ENCODE measurements at places on chromosomes 7 and 10. TPM values are rescaled to one million over a fixed set of nuclear protein-coding genes. Genes with fewer than 3 reads are reported as not detected.
A peak's percentile ranks its signal among the peaks of the same experiment; 100 is the strongest.

DNA sequence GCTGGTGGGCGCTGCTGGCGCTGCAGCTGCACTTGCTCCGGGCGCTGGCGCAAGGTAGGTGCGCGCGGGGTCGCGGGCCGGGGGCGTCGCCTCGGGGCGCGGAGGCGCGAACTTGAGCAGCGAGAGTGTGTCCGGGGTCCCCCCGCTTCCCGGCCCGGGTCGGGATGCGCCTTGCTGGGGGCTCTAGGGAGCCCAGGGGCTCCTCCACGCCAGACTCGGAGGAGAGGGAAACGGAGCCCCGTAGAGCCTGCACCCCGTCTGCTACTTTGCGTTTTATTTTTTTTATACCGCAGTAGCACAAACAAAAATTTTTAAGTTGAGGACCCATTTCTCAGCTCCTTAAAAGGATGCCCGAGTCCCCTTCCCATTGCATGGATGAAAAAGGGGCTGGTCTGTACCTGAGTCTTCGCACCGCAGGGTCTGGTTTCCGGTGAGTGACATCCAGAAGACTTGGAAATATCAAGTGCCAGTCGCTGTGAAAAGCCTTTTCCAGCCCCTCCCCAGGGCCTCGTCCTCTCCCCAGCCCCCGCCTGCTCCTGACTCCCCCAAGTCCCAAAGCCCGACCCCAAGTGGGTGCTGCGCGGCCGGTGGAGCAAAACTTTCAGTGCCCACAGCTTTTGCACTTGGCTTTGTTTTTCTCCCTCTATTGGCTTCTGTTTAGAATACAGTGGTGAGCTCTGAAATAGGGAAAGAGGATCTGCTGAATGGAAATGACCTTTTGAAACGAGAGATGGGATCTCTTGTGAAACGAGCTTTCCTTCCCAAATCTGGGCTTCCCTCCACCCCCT, 973 bp downstream of the SDK1 start:
- peaks cover 7% of the 10 kb centered on the region for H3K4me1 ChIP-seq
- H3K4me3 ChIP-seq: peak overlapping the region; percentile 74
- no peaks in the 10 kb centered on the region for H3K36me3 ChIP-seq
- H3K27me3 ChIP-seq: peaks cover 32% of the 10 kb centered on the region
- no peak overlapping the region for H3K27ac ChIP-seq

- no peaks in the 10 kb centered on the region for H3K4me1 ChIP-seq
- H3K4me3 ChIP-seq: no peak overlapping the region
- H3K36me3 ChIP-seq: no peaks in the 10 kb centered on the region
- DNase-seq: no peak
- peaks cover 3% of the 10 kb centered on the region for H3K27me3 ChIP-seq
Observed at GRCh38 chr10:130708465-130709070, 572.4 kb downstream of the GLRX3 start.

DNA sequence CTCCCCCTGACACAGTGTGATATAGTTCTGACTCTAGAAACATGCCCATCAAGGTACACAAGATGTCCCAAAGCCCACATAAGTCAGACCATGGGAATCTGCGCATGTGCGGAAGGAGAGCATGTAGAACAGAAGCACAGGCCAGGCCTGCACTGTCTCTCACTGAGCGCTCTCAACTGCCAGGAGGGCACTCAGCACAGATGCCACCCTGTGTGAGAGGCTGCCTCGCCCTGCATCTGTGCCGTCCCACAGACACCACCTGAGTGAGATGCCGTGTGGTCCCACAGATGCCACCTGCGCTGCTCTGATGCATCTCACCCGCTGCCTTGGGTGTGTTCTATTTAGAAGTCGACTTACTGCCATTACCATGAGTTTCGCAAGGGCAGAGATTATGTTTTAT, 98.4 kb downstream of the VOPP1 start:
- peaks cover 8% of the 10 kb centered on the region for H3K36me3 ChIP-seq
- H3K27ac ChIP-seq: no peak overlapping the region
- H3K4me3 ChIP-seq: no peak overlapping the region
- peaks cover 59% of the 10 kb centered on the region for H3K4me1 ChIP-seq

The LIPF gene
- not detected for total RNA-seq

DNA sequence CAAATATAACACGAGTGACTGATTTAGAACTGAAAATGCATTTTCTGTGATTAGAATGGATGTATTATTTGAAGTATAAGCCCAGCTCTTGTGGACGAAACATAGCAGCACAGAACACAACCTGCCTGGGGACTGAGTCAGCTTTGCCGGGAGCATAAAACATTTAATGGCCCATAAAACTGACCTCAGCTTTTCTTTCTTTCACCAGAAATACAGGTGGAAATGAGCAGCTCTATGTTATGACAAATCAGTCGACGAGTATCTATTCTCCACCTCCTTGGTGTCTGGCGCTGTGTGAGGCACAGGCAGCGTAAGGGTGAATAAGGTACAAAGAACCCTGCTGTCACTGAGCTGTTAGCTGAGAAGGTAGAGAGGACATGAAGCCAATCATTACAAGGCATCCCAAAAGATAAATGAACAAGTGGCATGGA, 471.6 kb upstream of the AKR1E2 start:
- no peak for DNase-seq
- H3K27me3 ChIP-seq: peaks cover 18% of the 10 kb centered on the region
- H3K4me3 ChIP-seq: no peak overlapping the region
- H3K4me1 ChIP-seq: peaks cover 2% of the 10 kb centered on the region
- H3K36me3 ChIP-seq: no peaks in the 10 kb centered on the region
- H3K27ac ChIP-seq: no peak overlapping the region

The RADIL gene
- 0.92 TPM for total RNA-seq

The DNAJB9 gene
- total RNA-seq: 7.9 TPM

GRCh38 chr7:55140941-55141278, 122.1 kb downstream of the EGFR start:
- H3K27ac ChIP-seq: no peak overlapping the region
- no peak for DNase-seq
- H3K36me3 ChIP-seq: no peaks in the 10 kb centered on the region
